ENCODE measurements at places on chromosomes 3 and 15. TPM values are rescaled to one million over a fixed set of nuclear protein-coding genes. Genes with fewer than 3 reads are reported as not detected.

Gene ECE2
- not detected for total RNA-seq

Gene TMCO5A
- not detected for total RNA-seq

Gene PLSCR2
- total RNA-seq = not detected

Gene DUOXA2
- not detected for total RNA-seq

Gene AGBL1
- not detected for total RNA-seq

All from A549 treated with AZD2906 at 1 μM for 4 hours (cell line).